ENCODE measurements at places on chromosomes 11 and 22.

DNA sequence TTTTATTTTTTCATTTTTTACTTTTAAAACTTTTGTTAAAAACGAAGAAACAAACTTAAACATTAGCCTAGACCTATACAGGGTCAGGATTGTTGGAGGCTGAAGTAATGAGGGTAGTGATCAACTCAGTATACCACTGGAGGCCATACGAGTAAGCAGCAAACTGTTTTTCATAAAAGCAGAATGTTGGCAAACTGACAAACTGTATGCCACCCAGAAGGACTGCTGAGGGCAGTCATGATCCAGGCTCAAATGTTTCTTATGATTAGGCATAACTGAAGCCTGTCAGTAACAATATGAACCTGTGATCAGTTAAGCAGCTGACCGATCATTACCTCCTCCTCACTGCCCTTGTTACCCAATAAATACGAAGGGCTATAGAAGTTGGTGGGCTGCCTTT lies 10.2 kb upstream of the SC5D start:
- no peak for DNase-seq

GRCh38 chr22:32448980-32449379 lies 15.3 kb downstream of the BPIFC start:
- DNase-seq, result no peak

DNA sequence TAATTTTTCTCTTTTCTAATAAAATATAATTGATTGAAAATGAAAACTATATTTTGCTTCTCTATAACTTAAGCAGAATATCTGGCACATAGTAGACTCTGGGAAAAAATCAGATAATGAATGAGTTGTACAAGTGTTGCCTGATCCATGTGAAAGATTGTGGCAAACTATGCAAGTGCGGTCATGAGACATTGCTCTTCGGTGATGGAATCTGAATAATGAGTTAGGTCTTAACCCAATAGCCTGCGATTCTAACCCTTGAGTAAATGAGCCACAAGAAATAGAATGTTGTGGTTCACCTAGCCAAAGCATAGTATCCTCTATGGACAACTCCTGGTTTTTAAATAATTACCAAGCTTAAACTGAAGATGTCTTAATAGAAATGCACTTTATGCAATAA lies 333.7 kb upstream of the LUZP2 start:
- DNase-seq, result no peak

- DNase-seq, result peak; percentile 34
These were observed 76.4 kb upstream of the PPARA start for GRCh38 chr22:46073683-46074504.

- DNase-seq, result no peak
These were observed 7.8 kb downstream of the TBC1D10A start for GRCh38 chr22:30318799-30319419.

DNA sequence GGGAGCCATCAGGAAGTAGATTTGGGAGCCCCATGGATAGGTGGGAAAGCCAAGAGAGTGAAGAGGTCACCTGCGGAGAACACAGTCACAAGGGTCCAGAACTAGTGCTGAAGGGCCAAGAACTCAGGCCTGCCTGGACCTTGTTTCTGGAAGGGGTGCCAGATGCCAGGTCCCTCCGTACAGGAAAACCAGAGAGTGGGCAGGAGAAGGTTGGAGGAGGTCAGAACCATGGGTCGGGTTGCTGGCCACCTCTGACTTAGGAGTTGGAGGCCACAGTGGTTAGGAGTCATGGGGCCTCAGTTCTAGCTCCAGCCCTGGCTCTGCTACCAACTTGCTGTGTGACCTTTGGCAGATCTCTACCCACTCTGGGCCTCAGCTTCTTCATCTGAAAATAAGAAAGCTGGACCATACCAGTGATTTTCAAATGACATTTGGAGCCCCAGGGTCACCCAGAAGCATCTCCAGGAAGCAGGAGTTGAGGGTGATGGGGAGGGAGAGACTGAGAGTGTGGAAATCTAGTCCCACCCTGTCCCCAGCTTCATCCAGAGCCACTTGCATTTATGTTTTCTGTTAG lies 20.8 kb upstream of the TUB start:
- DNase-seq, result no peak

DNA sequence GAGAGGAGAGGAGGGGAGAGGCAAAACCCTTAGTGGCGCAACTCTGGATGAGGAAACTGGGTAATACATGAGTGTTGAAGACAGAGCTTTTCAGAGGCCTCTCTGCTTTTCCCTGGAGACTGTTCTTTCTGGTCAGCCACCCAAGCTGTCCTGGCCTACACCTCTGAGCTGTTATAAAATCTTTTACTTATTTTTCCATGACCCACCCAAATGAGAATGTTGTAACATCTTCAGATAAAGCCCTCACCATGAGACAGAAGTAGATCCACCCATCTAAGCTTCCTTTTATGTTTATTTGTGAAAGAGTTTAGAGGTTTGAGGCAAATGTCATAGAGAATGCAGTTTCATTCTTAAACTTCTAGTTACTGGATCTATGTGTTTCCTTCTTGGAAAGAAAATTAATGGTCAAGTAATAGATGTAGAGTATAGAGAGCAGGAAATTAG lies 20.3 kb upstream of the APLP2 start:
- DNase-seq, result no peak
